ENCODE measurements at places on chromosomes 2 and 18.
A peak's percentile ranks its signal among the peaks of the same experiment; 100 is the strongest.

DNA sequence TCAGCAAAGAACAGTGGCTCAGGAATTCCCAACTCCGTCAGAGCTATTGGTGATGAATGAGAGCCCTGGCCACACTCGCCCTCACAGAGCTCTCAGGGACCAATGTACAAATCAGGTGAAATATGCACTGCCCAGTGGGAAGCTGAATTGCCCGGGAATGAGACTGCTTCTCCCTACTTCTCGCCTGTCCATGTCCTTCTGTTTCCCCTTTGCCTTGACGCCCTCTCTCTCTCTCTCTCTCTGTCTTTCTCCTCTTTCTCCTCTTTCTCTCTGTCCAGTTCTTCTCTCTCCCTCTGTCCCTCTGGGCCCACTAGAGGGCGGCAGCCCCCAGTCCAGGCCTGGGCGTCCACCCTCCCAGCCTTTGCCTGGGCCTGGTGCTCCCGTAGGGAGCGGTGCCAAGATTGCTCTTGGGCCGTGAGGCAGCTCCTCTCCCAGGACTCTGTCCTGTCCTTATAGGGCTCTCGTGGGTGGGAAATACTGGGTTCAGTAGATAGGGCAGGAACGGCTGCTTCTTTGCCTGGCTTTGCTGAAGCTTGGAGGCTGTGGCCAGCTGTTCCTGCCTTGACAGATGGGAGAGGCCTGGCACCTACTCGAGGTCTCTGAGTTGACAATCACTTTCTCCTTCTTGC lies 28.4 kb upstream of the PUM2 start:
- DNase-seq = no peak

GRCh38 chr18:49812286-49813068 lies 856 bp downstream of the ACAA2 start:
- no peak for DNase-seq

DNA sequence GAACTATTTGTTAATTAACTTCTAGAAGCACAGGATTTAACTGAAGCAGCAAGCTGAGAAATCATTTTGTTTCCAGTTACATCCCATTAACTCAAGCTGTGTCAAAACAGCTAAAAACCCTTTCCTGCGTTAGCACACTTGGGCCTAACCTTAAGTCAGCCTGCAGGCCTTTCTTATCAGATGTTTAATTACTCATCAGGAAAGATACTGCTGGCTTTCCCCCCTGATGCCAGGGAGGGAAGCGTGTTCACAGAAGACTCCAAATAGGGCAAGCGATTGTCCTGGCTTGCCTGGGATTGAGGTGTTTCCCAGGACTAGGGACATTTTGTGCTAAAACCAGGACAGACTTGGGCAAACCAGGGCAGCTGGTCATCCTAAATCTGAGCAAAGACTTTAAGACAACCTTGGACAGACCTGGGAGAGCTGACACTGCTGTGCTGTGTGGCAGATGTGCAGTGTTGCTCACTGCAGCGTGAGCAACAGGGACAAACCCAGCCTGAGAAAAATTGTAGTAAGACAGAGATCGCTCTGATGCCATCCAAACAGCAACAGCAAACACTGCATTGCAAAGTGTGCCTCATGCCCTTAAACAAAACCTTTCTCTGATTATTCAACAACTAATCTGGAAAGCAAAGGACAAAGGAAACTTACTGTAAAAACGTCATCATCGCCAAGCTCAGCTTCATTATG lies 100.9 kb downstream of the SPRED2 start:
- DNase-seq = no peak

DNA sequence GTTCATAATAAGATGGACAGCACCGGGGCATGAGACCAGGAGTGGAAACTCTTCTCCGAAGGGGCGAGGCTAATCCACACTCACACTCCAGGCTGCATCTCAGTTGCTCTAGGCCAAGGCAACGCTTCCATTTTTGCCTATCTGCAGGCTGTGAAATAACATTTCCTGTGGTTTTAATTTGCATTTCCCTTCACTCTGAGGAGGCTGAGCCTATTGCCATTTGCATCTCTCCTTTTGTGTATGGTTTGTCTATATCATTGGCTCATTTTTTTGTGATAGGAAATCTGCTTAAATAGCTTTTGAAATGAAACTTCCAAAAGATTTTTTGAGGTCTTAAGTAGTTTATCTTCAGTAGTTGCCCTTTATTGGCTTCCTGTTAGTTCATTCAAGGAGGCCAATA lies 57.6 kb downstream of the TPGS2 start:
- DNase-seq = no peak

DNA sequence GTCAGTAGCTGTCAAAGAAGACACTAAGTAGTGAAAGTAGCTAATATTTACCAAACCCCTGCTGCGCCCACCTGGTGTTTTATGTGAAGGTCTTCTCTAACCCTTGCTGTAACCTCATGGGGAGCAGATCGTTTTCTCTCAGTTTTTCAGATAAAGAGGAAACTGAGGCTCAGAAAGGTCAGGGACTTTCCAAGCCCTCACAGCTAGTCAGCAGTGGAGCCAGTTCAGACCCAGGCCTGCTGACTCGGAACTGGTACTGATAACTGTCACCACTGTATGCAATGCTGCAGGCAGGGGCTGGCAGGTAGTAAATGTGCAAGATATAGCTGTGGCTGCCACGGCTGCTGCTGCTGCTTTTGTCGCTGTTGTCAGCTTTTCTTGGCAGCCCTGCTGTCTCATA lies 69.1 kb downstream of the LRRFIP1 start:
- DNase-seq = no peak

DNA sequence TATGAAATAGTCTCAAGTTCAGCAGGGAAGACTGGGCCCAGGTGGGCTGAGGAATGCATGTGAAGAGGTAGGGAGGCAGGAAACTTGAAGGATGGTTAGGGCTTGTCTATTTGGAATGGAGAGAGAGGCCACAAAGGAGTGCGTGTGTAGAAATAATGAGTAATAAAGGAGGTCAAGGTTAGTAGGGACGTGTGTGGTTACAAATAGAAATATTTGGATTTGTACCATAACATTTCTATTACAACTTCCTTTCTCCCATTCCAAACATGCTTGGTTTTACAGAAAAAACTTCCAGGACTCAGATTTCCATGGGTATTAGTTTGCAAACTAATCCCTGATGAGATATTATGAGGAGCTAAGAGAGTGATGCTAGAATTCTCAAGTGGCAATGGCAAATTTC lies 280.6 kb downstream of the NCKAP5 start:
- DNase-seq = no peak

DNA sequence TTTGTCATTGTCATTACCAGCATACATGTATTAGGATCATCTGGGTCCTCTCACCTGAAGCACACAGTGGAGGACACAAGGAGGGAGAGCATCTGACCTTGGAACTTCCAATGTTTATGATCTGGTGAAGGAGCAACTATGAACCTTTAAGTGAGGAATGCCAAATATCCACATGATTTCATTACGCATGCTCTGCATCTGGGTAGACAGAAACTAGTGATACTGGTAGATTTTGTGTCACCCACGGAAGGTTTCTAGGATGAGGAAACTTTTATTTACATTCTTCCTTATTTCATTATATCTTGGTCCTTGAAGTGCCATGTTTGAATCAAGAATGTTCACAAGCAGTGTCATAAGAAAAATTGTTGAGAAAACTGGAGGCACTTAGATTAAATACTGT lies 32.1 kb downstream of the SPC25 start:
- no peak for DNase-seq

DNA sequence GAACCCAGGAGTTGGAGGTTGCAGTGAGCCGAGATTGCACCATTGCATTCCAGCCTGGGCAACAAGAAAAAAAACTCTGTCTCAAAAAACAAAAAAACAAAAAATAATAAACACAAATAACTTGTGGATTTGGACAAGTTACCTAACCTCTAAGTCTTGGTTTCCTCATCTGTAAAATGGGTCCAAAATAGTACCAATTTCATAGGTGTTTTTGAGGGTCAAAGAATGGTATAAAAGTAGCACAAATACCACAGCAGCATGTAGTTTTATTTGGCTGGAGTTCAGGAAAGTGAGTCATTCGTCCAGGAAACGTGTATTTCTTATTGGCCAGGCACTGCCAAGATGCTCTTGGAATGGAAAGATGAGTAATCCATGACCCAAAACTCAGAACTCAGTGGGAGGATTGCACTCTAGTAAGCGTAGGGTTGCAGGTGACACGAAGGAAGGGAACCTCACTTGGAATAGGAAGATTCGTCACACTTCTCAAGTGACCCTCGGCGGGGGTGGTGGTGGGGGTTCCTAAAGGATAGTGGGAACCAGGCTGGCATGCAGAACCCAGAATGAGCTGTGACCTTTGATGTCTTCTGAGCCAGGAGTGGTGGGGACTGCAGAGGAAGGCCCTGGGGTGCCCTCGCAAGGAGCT lies 24.4 kb downstream of the GRHL1 start:
- no peak for DNase-seq

DNA sequence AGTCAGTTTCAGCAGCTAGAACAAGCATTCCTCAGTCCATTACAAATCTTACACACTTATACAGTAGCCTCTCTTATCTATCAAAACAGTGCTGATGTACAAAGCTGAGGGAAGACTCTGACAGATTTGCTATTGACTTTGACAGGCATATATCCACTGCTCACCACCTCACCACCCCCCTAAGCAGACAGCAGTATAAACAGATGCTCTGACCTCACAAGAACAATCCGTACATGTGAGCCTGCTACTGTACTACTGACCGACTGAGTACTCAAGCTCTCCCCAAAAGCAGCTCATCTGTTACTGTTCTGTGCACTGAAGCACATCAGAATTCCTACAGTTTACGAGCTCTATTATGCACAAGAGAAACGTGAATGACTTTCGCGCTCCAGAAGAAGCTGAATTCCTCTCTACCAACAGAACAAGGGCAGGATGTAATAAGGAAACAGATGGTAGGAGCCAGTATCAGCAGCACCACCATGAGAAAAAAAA lies 95.6 kb upstream of the PDE1A start:
- DNase-seq = no peak

GRCh38 chr2:170501421-170502043 lies 213.6 kb upstream of the SP5 start:
- DNase-seq = no peak

GRCh38 chr2:59733567-59733930 lies 819.9 kb downstream of the BCL11A start:
- no peak for DNase-seq

- no peak for DNase-seq
These were observed 130.0 kb downstream of the EPHA4 start for GRCh38 chr2:221442128-221442527.

GRCh38 chr2:134232868-134233727 lies 20.8 kb upstream of the MGAT5 start:
- DNase-seq = peak; percentile 62

- no peak for DNase-seq
These were observed 97.1 kb downstream of the ITGA4 start for GRCh38 chr2:181554061-181554830.

DNA sequence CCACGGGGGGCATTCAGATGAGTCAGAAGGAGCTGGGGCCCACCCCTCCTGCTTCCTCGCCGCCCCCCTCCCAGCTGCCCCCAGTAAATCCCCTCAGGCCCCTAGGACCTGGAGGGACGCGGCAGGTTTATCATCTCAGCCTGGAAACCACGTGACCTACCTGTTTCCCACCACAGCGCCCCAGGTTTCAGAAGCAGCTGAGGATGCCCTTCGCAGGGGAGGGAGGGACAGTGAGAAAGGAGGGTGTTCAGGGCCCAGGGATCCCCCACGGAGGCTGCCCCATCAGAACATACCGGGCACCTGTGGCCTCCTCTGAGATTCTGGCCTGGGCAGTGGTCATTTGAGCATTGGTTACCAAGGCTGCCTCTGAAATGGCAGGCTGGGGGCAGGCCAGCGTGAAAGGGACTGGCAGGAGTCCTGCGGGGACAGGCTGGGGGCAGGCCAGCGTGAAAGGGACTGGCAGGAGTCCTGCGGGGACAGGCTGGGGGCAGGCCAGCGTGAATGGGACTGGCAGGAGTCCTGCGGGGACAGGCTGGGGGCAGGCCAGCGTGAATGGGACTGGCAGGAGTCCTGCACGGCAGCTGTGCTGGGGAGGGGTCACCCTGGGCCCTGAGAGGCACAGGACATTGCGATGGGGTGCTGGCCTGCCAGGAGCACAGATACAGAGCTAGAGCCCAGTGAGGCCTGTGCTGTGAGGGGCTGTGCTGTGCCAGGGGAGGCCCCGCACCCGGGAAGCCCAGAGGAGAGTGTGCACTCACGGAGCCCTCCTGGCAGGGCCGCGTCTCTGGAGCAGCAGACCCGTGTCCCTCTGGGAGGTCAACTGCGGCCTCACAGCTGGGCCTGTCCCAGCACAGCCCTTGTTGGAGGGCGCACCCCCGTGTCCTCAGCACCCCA lies 1.6 kb downstream of the NEU4 start:
- DNase-seq = no peak

- no peak for DNase-seq
These were observed 12.0 kb downstream of the AMMECR1L start for GRCh38 chr2:127873707-127874303.

DNA sequence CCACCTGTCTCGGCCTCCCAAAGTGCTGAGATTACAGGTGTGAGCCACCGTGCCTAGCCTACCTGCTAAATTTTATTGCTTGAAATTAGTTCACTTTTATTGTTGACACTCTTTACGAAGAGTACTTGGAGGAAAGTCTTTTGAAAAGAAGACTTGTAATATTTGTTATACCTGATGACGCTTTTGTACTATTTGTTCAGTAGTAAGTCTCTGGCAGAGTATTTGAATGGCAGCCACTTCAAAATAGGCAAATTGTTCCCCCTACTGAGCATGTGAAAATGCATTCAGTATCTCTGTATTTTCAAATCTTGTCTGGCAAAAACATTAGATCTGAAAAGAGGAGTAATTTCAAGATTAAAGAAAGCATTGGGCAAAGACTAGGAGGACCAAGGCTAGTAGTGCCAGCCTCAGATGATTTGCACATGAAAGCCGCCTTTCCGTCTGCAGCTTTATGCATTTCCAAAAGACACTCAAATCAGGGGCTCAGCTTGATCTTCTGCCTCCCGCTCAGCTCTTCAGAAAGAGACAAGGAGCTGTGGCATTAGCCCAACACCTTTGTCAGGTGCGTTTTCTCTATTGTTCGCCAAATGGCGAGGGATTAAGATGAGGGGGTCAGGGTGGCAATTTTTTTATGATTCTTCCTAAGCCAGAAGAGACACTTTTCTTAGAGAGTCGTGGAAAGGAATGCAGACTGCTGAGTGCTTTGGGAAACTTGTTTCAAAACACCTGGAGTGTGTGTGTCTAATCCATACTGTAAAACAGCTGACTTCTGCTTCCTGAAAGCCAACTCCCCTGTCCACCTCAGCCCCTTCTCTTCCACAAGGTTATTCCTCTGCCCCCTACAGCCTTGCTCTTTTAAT lies 18.8 kb upstream of the FOXI3 start:
- no peak for DNase-seq

GRCh38 chr18:50358844-50359243 lies 16.0 kb upstream of the SKA1 start:
- DNase-seq = no peak

DNA sequence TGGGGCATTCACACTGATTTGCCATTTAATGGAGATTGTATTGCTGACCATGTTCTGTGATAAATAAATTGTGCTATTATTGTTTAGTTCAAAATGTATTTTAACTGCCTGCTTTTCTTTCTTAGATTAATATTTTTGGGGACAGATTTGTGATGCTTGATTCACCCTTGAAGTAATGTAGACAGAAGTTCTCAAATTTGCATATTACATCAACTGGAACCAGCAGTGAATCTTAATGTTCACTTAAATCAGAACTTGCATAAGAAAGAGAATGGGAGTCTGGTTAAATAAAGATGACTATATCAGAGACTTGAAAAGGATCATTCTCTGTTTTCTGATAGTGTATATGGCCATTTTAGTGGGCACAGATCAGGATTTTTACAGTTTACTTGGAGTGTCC lies 1.8 kb downstream of the DNAJC10 start:
- DNase-seq = no peak
